Stimulated activated CD8-positive, alpha-beta memory T cell treated with anti-CD3 and anti-CD28 coated beads, Interleukin-4, amount 100 ng/mL, for 4 hours (primary cell): ENCODE measurements at places on chromosomes 1 and 21.

- no peak for DNase-seq
Measured at GRCh38 chr1:80961464-80962190, 839.1 kb upstream of the ADGRL2 start.

- DNase-seq, result no peak
Measured at GRCh38 chr1:23356471-23357137, 12.5 kb upstream of the HNRNPR start.

DNA sequence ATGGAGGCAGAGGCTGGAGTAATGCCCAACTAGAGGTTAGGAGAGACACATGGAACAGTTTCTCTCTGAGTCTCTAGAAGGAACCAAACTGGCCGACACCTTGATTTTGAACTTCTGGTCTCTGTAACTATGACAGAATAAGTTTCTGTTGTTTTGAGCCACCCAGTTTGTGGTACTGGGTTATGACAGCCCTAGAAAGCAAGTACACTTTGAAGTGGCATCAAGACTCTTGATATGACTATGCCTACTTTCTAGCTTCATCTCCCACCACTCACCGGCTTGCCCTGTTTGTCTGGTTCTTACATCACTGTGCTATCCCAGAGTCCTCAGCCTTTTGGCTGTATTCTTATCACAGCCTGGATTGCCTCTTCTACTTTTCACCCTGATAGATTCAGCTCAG is 230.3 kb upstream of the USP24 start:
- DNase-seq, result no peak

GRCh38 chr1:52455686-52456085 is 51.3 kb downstream of the PRPF38A start:
- no peak for DNase-seq

- DNase-seq, result no peak
Measured at GRCh38 chr1:58454807-58455206, 91.7 kb downstream of the OMA1 start.

DNA sequence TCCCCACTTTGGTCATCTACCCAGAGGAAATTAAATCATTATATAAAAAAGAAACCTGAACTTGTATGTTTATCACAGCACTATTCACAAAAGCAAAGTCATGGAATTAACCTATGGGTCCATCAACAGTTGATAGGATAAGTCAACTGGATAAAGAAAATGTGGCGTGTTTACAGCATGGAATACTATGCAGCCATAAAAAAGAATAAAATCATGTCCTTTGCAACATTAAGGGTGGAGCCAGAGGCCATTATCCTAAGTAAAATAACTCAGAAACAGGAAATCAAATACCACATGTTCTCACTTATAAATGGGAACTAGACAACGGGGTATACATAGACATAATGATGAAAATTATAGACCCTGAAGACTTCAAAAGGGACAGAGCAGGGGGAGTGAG is 27.6 kb upstream of the KCNK1 start:
- DNase-seq, result no peak

DNA sequence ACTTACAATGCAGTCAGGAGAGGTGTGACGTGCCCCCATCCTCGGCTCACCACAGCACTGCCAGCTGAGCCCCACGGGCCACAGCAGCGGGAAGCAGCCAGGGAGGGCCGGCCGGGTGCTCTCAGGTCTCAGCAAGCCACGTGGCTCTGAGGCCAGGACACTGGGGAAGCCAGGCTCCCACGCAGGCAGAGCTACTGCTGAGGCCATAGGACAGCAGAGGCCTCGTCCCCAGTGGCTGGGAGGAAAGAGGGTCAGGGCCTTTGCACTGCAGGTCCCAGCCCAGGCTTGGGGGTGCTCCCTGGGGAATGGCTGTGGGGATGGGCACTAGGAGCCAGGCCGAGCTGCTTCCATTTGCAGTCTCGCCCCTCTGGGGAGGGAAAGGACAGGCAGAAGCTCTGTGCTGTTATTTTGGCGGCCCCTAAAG is 5.8 kb downstream of the LRRC47 start:
- DNase-seq, result no peak
